ENCODE measurements at places on chromosomes 3 and 15.

DNA sequence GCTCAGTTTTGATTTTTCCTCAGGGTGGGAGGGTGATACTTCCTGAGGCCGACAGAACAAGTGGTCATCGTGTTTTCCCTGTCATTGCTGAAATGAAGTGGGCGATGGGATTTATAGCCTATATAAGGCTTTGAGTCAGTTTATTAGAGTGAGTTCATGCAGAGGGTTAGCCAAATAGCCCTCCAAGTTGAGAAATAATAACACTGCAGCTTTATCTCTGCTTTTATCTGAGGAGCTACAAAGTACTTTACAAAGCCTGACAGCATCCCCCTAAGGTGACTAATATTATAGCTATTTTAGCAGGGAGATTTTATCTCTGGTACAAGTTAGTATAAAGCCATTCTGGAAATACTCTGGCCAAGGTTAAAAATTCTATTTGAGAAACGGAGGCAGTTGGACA, 389.6 kb downstream of the MFSD1 start:
- no peak for DNase-seq

DNA sequence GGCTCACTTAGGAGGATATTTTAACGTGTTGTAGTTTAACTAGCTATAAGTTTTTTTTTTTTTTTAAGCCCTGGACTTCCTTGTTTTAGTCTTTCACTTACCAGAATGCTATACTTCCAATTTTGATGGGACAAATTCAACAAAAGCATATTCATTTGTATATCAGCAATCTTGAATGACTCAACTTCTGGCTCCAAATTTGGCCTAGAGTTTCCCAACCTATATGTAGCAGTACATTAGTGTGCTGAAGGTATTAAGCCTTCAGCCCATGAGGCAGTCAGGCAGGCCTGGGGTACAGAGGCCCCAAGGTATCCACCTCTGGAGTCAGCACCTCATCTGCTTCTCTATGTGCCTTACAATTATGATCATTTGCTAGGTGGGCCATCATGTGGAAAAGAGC, 5.9 kb downstream of the PBRM1 start:
- DNase-seq, result no peak

GRCh38 chr3:48369693-48370332, 2.2 kb upstream of the FBXW12 start:
- no peak for DNase-seq

DNA sequence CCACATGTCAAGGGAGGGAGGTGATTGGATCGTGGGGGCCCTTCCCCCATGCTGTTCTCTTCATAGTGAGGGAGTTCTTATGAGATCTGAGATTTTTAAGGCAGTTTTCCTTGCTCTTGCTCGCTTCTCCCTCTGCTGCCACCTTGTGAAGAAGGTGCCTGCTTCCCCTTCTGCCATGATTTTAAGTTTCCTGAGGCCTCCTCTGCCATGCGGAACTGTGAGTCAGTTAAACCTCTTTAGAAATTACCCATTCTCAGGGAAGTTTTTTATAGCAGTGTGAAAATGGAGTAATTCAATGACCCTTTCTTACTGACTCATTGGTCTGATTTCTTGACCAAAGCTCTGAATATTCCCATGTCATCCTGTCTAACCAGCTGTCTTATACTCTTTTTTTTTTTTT, 484.4 kb upstream of the TPRG1 start:
- no peak for DNase-seq

GRCh38 chr3:165191491-165191890, 4.7 kb downstream of the SLITRK3 start:
- no peak for DNase-seq

GRCh38 chr3:45041666-45042065, 15.6 kb downstream of the CLEC3B start:
- no peak for DNase-seq

DNA sequence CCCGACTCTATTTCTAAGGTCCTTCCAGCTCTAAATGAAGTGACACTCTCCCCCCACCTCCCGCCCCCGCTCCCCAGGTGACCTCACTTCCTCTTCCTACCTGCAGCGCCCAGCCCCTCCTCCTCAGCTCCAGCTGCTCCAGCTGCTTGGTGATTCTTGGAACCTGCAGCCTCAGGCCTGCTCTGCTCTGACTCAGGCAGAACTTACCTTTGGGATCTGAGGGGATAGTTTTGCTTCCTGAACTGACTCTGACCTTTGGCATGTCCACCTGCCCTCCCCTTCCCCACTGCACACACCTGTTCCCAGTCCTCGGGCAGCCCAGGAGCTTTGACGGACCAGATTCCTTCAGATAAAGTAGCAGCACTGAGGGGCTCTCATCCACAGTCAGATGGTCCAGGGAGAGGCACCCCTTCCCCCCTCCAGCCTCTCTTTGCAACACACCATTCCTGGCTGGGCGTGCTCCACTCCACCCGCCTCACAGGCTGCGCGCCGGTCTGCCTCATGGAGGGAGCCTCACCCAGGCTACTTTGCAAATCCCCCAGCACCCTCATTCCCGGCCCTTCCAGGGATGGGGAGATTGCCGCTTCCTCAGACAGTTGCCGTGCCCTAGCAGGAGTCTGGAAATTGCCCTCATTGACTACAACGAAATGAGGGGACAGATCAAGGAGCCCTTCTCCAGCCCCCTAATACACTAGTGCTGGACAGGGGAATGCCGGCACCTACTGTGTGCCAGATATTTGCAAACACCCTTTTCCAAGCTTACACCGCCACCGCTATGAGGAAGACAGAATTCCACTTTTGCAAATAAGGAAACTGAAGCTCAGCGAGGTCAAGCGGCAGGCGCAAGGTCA, 692 bp upstream of the C15orf39 start:
- DNase-seq, result no peak
